Left cardiac atrium (tissue), 4 donors: ENCODE measurements at places on chromosomes 3 and 15.

DNA sequence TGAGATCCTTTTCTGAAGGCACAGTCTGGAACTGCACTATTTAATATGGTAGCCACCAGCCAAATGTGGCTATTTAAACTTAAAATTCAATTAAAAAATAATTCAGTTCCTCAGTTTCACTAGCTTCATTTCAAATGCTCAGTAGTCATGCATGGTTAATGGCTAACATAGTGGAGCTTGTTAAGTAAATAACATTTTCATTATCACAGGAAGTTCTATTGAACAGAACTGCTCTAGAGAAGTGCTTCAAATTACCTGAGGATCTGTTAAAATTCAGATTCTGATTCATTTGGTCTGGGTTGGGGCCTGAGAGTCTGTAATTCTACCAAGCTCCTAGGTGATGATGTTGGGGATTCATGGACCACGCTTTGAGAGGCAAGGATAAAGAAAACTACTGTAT lies 109.6 kb upstream of the THRB start:
- no peak for DNase-seq

DNA sequence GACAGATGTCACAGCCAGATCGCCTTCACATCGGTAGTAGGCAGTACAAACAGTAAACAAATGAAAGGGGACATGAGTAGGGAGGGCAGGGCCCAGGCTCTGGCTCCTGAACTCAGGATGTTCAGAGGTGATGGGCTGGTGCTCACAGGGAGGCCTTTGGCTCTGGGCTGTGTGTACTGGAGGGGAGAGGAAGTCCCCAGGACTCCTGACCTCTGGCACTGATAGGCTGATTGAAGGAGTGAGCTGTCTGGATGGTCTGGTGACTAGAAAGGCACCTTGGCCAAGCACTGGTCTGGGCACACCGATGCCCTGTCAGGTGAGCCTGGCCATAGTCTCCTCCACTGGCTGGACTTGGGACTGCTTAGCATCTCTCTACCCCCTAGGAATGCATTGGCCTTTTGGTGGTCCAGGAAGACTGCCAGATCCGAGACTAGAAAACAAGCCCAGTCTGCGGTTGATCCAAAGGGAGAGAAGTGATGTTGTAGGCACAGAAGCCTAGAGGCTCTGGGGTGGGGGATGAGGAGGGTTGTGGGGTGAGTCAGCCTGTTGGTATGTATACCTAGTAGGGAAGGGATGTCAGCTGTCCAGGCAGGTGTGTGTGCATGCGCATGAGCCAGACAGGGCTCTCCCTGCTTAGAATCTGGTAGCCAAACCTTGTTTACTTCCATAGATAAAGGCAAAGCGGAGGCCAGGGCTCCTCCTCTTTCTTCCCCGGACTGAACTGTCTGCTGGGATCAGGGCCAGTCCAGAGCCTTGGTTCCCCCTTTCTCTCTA lies 1.9 kb downstream of the SPINT1 start:
- no peak for DNase-seq

- no peak for DNase-seq
Observed at GRCh38 chr3:131303848-131304247, 77.7 kb upstream of the NUDT16 start.

DNA sequence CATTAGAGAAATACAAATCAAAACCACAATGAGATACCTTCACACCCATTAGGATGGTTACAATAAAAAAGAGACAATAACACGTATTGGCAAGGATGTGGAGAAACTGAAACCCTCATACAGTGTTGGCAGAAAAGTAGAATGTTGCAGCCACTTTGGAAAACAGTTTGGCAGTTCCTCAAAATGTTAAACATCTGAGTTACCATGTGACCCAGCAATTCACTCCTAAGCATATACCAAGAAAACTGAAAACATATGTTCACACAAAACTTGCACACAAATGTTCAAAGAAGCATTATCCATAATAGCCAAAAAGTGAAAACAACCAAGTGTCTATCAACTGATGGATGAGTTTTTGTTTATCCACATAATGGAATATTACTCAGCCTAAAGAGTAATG lies 166.9 kb upstream of the FAM3D start:
- DNase-seq: no peak

GRCh38 chr3:8769088-8769822 lies at the start of gene OXTR:
Gene OXTR (minus strand): TSS chr3:8769613. CDS start chr3:8768187, 1,426 bp downstream.
- DNase-seq: peak; percentile 59

- peak; percentile 81 for DNase-seq
Observed at GRCh38 chr15:64740311-64741170, 34.8 kb downstream of the RBPMS2 start.
